Activated CD4-positive, alpha-beta T cell treated with anti-CD3 and anti-CD28 coated beads for 24 hours (primary cell): ENCODE measurements at places on chromosomes 11 and 22.

DNA sequence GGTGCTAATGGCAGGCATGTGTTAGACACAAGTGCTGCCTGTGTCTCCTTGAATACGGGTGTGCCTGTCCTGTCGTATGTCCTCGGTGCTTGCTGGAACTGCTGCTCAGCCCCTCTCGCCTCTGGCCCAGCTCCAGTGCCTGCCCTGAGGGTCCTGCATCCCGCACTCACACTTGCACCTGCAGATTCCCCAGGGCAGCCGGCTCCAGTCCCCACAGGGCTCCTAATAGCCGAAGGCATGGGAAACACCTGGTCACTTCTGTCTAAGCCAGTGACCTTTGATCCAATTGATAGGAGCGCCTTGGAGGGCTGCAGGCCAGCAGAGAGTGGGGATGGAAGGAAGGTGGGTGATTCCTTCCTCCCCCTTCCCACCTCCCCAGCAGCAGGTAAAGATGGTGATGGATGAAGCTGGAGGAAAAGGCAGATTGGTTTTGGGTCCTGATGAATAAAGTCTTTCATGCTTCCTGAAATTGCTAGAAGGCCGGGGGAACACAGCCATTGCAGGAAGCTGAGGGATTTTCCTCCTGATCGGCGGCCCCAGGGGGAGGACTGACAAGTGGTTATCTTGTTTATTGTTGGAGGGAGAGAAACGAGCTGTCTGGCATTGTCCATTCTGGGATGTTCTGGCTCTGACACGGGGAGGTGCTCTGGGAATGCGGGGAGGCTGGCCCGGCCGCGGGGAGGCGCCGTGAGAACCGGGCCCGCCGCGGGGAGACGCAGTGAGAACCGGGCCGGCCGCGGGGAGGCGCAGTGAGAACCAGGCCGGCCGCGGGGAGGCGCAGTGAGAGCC, 110.9 kb upstream of the B3GAT1 start:
- no peak for DNase-seq

DNA sequence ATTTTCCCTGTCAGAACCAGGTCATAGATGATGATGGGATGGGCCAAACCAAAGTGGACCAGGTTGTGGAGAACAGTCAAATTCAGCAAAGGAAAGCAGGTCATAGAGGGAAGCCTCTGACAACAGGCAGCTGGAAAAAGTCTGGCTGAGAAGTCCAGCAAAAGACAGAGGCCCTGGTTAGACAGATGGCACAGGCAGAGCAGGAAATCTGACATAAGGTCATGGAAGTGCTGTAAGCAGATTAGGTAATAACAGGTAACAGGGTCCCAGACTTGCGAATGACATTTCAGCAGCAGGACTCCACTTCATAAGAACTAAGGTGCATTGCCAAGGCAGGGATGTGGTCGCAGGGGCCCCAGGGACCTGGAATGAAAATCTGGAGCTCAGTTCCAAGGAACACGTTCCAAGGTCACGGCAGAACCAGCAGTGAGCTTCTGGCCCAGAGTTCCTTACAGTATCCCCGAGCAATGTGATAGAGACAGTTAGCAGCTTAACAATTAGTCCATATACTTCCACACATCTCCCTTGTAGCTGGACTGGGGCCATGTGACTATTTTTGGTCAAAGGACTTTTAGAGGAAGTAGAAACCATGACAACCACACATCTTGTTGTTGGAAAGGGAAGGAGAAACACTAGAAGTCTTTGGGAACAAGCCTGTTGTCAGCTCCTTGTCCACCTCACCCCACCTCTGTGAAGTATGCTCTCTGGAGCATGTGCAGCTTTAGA, 75.4 kb downstream of the ME3 start:
- no peak for DNase-seq

- no peak for DNase-seq
Measured at GRCh38 chr22:26097840-26098239, 71.4 kb upstream of the SEZ6L start.

- DNase-seq, result no peak
Measured at GRCh38 chr22:25023879-25024278, 71.4 kb downstream of the KIAA1671 start.

GRCh38 chr22:31748490-31748889, 1.4 kb downstream of the PRR14L start:
- no peak for DNase-seq

DNA sequence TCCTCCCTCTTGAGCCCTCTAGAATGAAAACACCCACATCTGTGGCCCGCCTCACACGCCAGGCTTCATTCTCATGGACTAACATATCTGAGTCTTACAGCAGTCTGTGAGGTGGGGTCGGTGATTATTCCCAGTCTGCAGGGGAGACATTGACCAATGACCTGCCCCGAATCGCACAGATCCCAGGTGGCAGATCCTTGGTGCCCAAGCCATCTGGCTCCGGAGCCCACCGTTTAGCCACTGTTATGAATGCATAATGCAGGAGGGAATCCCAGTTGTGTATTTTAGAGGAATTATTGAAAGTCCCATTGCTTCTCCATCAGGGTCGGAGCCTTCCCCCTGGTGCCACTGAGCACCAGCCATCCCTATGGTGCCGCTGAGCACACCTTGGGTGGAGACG, 47.4 kb downstream of the ISX start:
- no peak for DNase-seq

DNA sequence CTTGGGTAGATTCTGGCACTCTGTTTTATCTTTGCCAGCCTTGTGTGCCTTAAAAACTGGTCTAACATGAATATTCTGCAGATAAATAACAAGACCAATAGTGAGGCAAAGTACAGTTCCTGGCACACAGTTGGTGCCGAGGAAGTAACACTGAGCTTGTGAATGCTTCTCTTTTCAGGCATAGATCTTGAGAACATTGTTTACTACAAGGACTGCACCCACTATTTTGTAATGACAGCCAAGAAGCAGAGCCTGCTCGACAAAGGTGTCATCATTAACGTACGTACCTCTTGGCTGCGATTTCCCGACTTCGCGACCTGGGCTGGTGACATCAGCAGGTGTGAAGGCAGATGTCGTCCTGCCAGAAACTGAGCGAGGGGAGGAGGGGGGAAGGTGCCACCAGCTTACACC, 105.7 kb downstream of the MICAL2 start:
- DNase-seq, result no peak

DNA sequence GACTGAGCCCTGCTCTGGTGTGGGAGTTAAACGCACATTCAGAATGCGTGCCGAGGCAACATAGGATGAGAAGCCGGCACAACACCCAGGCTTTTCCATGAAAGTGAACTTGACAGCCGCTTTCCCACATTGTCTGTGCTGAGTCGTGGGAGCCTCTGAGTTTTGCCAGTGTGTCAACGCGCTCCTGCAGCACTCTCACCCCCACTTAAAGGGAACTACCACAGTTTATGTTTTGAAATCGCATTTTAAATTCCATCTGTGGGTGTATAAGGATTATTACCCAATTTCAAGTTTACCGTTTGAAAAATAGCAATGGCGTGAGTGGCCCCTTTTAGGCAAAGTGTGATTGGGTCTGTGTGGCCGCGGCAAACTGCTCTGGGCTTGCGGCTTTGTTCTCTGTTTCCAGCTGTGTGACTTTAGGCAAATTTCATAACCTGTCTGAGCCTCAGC, 81.5 kb downstream of the FBLN1 start:
- no peak for DNase-seq

GRCh38 chr22:25494774-25495173, 69.7 kb upstream of the GRK3 start:
- no peak for DNase-seq

- no peak for DNase-seq
Measured at GRCh38 chr22:31651664-31652063, 10.4 kb downstream of the PISD start.

GRCh38 chr11:3707176-3707575, 36.0 kb upstream of the CHRNA10 start:
- no peak for DNase-seq

DNA sequence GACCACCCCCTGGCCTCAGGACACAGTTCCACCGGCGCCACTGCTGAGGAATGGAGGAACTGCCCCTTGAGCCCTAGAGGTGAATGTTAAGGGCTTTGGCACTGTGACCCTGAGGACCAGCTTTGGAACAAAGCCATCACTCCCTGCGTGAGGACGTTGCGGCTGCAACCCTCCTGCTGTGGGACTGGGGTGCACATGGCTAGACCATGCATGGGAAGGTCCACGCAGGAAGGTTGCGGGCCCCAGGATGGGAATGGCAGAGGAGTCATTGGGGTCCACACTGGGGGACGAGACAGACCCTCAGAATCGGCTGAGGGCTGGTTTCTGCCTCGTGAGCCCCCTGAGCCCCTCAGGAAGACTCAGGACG, 6.4 kb upstream of the ADORA2A start:
- no peak for DNase-seq

DNA sequence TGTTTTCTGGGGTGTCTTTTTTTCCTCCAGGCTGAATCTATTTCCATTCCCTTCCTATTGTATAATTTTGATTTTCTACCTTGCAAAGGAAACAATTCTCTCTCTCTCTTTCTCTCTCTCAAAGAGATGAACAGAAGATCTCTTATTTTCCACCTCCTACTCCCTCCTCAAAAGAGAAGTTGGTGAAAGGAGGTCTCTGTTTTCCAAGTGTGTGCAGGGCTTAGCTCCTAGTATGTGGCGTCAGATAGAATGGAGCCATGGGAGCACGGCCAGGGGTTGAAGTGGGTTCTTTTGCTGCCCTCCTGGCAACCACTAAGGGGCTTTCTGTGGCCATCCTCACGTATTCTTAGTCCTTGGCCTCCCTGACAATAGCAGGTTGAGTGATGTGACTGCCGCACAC, 480 bp downstream of the TRIM34 start:
- no peak for DNase-seq

- no peak for DNase-seq
Measured at GRCh38 chr11:72535194-72535547, 100.8 kb upstream of the CLPB start.

DNA sequence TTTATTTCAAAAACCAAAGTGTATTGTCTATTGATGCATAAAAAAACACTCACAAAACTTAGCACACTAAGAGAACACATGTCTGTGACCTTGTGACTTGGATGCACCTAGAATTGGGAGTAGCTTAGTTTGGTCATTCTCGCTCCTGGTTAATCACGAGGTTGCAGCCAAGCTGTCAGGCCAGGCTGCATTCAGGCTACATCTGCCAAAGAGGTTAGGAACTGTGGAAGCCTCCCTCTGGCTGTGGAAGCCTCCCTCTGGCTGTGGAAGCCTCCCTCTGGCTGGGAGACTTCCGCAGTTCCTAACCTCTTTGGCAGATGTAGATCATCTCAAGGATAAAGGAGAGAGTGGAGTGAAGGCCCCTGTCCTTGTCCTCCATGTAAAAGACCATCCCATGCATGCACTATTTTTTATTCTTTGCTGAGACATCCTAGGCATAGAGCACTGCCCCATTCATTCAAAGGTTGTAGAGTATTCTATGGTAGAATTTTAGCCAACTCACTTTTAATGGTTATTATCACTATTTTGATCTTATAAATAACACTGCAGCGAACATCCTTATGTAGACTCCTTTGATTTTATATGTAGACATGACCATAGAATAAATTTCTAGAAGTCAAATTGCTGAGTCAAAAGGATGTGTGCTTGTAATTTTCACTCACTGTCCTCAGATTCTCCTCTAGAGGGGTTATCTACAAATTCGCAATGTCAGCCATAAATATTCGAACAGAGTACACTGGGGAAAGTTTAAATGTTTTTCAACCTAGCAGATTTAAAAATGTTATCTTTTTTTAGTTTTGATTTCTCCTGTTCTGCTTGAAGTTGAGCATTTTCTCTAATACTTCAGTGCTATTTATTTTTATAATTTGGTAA, 63.0 kb upstream of the IGLL5 start:
- no peak for DNase-seq

DNA sequence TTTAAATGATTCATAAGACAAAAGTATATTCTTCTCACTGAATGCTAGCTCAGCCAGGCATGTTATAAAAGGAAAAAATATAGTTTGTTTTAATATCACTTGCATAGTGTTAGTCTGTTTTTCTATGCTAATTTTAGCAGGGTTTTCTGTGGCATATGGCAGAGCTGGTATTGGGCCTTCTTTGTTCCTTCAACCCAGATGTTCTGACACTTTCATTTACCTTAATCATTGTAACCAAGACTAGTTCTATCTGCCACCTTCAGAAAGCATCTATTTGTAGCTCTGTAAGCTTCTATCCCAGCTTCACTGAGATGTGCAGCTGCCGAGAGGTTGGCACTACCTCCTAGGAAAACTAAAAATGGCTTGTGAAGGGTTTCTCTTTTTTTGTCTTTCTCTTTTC, 338.7 kb downstream of the GUCY1A2 start:
- no peak for DNase-seq
